ENCODE measurements at places on chromosomes 5 and 9.

- no peak for DNase-seq
Measured at GRCh38 chr5:94702729-94703128, 84.3 kb downstream of the SLF1 start.

- DNase-seq: no peak
Measured at GRCh38 chr5:166786889-166787288, 1504.6 kb upstream of the WWC1 start.

DNA sequence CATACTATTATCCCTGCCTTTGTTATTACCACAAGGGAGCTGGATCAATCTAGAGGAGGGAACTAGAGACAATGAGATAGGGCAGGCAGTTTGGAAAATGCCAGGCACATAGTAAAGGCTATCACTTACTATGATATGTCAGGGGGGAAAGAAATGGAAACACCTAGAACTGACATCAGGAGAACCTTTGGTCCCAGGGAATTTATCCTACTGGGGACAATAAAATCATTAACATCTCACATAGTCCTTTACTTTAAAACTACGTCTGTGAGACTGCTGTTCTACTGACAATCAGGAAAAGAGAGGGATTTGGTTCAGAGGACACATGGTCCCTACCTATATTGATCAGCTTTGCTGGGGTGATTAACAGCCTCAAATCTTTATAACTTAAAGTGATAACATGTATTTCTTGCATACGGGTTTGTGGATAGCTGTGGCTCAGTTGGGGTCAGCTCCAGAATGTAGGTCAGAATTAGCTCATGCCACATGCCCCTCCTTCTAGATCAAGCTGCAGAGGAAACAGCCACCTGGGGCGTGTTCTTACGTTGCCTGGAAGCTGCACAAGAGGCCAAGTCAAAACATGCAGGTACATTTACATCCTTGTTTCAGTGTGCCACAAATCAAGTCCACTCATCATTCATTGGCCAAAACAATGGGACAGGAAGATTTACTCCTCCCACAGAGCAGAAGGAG lies 43.9 kb upstream of the ALDOB start:
- DNase-seq: no peak

DNA sequence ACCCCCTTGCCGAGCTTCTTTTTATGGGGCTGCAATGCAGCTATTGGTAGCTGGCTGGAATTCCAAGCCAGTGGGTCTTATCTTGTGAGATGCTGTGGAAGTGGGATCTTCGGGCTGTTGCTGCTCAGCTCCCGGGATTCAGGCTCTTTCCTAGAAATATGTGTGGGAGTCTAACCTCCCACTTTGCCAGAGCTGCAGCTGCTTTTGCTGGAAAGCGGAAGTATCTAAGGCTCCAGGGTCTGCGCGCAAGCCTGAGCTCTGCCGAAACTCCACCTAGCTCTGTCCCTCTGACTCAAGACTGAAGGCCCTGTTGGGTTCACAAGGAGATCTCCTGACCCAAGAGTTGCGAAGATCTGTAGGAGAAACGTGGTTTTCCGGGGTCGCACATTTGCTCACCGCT lies 151.1 kb upstream of the ANKRD55 start:
- no peak for DNase-seq

All from kidney capillary endothelial cell (primary cell).